ENCODE measurements at places on chromosomes 13 and 19.

GRCh38 chr19:28405346-28405742 lies 807.6 kb downstream of the UQCRFS1 start:
- no peak for DNase-seq

GRCh38 chr19:4083677-4084546 lies 17.2 kb upstream of the ZBTB7A start:
- no peak for DNase-seq

- peak; percentile 64 for DNase-seq
Measured at GRCh38 chr19:33080761-33081681, at the start of gene GPATCH1. GPATCH1 (plus strand) TSS chr19:33081181; CDS start chr19:33081194, 13 bp downstream.

DNA sequence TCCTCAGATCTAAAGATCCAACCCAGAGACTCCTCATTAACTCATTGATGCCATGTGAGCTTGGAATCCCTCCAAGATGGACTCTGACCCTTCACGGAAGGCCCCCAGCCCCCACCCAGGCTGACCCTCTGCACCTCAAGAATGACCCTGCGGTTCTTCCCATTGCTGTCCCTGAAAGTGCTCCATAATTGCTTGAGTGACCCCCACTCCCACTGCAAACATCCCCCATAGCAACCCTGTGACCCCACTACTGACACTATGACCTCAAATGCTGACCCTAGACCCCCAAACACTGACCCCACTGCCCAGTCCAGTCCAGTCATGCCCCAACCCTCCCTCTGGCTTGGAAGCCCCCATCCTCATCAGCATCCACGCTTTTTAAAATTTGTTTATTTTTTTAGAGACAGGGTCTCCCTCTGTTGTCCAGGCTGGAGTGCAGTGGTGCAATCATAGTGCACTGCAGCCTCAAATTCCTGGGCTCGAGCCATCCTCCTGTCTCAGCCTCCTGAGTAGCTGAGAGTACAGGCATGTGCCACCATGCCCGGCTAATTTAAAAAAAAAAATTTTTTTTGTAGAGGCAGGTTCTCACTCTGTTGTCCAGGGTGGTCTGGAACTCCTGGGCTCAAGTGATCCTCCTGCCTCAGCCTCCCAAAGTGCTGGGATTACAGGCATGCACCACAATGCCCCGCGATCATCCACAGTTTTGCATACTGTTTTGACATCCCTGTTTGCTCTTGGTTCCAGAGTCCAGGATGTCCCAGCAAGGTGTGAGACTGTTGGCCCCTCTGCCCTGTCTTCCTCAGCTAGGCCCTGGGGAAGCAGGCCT lies 855 bp downstream of the LYL1 start:
- DNase-seq: no peak

GRCh38 chr19:3966051-3967017 lies 4.6 kb downstream of the DAPK3 start:
- peak; percentile 79 for DNase-seq

DNA sequence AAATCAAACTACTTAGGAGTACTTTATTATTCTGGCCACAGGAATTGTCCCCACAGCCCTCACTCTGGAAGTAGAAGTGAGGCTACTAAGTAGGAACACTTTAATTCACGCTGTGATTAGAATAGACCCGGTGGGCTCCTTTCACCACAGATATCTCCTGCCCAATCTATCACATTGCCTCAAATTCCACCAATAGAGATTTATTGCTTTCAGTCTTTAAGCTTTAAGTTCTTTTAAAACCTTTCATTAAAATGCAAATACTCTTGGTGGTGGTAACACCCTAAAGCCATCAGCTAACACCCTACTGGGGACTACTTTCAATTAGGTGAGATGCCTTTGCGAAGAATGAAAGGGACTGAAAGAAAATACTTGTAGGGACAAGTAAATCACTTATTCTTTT lies 181.9 kb downstream of the DACH1 start:
- no peak for DNase-seq

DNA sequence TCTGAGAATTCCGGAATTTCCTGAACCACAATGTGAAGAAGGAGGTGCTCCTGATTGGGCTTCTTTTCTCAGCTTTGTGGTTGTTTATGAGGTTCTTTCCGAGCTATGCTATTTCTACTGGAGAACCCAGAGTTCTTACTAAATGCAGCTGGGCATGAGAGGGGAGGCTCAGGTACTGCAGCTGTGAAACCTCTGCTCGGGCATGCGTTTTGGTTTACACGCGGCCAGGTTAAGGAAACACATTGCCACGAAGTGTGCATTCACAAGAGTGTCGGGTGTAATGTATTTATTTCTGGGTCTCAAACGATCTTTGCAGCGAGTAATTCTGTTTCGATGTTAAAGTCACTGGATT lies 661 bp upstream of the MIR17HG start:
- DNase-seq: peak; percentile 56

GRCh38 chr13:30520571-30520970 lies 54.8 kb upstream of the HMGB1 start:
- no peak for DNase-seq

DNA sequence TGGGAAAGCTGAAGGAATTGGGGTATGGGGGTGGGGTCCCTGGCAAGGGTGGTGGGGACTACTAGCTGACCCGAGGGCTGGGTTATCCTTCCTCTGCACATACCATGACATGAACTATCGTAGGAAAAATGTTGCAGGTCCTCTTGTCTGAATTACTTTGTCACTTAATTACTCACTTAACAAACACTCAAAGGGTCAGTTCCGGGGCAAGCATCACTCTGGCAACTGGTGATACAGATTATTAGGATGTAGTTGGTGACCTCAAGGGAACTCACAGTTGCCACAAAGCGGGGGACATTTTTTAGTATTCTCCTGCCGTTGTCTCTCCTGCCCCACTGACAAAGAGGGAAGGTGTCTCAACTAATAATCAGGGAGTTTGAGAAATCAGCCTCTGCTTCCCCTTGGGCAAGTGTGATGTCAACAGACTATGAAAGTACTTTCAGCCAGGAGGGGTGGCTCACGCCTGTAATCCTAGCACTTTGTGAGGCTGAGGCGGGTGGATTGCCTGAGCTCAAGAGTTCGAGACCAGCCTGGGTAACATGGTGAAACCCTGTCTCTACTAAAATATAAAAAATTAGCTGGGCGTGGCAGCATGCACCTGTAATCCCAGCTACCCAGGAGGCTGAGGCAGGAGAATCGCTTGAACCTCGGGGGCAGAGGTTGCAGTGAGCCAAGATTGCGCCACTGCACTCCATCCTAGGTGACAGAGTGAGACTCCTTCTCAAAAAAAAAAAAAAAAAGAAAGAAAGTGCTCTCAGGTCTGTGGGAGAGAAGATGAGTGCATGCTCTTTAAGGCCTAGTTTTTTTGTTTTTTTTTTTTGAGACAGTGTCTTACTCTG lies 10.3 kb downstream of the DNAJB1 start:
- DNase-seq: no peak

DNA sequence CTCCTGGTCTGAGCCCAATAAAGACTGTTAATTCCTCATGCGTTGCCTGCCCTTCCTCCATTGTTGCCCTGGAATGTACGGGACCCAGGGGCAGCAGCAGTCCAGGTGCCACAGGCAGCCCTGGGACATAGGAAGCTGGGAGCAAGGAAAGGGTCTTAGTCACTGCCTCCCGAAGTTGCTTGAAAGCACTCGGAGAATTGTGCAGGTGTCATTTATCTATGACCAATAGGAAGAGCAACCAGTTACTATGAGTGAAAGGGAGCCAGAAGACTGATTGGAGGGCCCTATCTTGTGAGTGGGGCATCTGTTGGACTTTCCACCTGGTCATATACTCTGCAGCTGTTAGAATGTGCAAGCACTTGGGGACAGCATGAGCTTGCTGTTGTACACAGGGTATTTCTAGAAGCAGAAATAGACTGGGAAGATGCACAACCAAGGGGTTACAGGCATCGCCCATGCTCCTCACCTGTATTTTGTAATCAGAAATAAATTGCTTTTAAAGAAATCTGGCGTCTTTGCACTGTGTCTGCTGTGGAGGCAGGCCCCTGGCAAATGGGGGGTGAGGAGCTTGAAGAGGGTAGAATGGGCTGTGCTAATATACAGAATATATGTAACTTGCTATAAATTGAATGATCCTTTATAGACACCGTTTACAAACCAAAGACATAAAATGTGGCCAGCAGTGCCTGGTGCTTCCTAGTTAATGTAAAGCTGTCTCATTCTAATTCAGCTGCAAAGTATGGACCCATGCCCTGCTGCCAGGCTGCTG lies 4.2 kb upstream of the RPS11 start:
- no peak for DNase-seq

- DNase-seq: no peak
Measured at GRCh38 chr13:23003446-23003845, 177.3 kb upstream of the SGCG start.

- DNase-seq: no peak
Measured at GRCh38 chr13:21012211-21012610, 49.2 kb downstream of the LATS2 start.

GRCh38 chr13:41751277-41751676 lies 209.6 kb downstream of the VWA8 start:
- DNase-seq: no peak

DNA sequence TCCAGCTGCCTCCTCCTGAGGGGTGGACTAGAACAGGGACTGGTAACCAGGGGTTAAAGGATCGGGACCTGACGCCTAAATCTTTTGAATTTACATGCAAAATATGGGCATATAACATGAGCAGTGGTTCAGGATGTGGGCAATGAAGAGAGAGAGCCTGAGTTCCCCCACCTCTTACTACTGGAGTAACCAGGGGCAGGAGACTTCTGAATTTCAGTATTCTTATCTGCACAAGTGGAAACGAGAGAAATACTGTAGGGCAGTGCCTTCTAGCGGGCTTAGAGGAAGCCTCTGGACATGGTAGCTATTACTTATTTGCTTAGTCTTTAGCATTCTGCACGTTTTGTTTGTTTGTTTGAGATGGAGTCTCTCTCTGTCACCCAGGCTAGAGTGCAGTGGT lies 26.3 kb downstream of the BCAT2 start:
- DNase-seq: no peak

GRCh38 chr13:101452519-101453485 lies at the start of gene ITGBL1:
ITGBL1 (plus strand) TSS chr13:101452675; CDS start chr13:101452834, 159 bp downstream.
- DNase-seq: no peak

DNA sequence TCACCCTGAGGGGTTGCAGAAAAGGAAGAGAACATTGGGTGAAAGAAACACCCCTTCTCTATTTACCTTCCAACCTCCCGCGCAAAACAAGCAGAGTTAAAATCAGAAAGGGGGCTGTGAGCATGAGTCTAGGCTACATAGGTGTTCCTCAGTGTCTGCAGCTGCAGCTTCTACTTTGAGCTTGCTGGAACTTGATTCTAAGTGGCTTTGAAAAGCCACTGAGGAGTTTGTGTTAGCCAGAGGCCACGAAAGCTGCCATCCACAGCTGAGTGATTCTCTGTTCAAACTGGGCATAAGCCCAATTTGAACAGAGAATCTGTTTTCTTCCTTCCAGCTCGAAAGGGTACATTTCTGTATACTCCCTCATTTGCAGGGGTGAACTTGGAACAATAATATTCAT lies 343.9 kb downstream of the PCDH9 start:
- no peak for DNase-seq

DNA sequence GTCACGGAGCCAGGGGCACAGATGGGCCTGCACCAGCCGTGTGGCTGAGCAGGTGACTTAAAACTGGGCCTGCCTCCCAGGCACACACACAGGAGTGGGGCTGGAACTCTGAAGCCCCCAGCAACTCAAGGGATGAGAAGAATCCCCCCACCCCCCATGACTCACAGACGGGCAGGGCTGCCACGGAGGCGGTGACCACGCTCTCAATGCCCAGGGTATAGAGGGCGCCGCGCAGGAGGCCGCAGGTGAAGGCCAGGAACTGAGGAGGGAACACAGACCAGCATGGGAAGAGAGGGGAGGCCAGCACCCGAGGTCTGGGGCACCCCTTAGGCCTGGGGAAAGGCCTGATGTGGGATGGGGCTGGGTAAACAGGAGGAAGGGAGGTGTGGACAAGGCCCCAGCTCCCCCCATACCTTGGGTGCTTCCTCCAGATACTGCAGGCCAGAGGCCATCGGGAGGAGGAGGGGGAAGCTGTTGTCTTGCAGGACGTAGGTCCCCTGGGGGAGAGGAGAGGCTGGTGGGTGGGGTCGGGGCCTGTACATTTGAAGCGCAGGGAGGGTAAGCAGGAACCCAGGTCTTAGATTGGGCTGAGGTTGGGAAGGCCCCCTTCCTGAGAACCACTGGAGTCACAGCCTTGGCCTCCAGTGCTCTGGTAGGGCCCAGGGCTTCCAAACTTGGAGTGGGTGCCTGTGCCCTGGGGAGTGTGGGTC lies 3.1 kb upstream of the NKPD1 start:
- DNase-seq: no peak

- DNase-seq: no peak
Measured at GRCh38 chr13:90430127-90430526, 917.4 kb upstream of the MIR17HG start.

DNA sequence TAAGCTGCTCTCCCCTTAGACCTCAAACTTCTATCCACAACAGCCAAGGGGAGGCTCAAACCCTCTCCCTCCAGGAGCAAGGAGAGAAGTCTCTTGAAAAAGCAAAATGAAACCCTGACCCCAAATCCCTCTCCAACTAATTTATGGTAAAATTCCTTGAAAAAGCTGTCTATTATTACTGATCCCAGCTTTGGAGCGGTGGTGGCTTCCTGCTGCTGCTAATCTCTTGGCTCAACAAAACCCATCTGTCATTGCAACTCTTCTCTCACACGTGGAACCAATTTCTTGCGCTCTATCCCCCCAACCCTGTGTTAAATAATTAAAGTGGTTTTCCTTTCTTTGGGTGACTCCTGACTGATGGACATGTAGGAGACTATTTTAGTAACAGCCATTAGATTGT lies 64.1 kb upstream of the OXGR1 start:
- DNase-seq: no peak

- DNase-seq: no peak
Measured at GRCh38 chr13:33272531-33273124, 12.9 kb downstream of the STARD13 start.

DNA sequence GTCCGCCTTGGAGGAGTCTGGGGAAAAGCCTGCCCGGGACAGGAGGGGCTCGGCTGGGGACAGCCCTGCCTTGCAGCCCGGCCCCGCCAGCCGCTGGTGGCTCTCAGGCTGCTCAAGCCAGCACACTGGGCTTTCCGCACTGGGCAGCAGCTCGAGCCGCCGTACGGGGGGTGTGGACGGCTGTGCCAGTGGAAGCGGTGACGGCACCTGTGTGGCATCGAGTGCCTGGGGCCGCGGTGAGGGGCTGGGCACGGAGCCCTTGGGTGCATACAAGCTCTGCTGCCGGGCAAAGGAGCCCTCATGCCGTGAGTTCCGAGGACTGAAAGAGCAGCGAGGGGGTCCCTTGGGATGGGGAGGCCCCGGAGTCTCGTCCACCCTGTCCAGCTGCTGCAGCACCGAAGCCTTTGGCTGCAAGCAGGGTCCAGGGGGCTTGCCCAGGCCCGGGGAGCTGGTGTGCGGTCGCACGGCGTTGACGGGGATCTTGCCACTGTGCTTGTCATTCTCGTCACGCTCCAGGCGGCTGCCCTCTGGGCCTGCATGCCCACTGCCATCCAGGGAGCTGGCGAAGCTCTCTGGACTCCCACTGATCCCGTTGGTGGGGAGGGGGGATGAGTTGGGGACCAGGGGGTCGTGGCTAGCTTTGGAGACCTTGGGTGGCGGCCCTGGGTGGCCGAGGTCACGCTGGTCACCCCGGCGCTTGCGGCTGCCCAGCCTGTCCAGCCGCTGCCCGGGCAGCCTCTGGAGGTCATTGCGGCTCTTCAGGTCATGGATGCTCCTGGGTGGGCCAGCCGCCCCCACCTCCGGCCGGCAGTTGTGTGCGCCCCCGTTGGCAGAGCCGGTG lies 4.7 kb upstream of the SLC35E1 start:
- DNase-seq: no peak

- DNase-seq: peak; percentile 8
Measured at GRCh38 chr13:94128430-94128829, 351.1 kb downstream of the DCT start.

Measured in NCI-H2081 (cell line).